Renal pelvis (tissue), 12 donors: ENCODE measurements at places on chromosomes 5 and 9.

GRCh38 chr5:37075399-37075950 lies 173.7 kb downstream of the CPLANE1 start:
- DNase-seq, result no peak

DNA sequence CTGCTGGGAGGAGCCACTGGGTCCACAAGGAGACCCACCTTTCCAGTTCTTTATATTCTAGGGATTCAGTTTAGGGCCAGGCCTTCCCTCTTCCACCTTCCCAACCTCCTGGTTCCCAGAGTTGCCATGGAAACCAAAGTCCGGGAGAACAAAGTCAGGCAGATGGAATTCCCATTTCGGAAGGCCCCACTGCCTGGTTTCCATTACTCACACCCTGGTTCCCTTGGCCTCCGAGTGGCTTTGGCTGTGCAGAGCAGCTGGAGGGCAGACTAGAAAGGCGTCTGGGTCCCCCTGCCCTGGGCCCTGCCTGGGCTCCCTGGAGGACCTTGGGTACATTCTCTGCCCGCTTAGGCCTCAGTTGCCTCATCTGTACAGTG lies 136.1 kb downstream of the RGS3 start:
- DNase-seq, result no peak

DNA sequence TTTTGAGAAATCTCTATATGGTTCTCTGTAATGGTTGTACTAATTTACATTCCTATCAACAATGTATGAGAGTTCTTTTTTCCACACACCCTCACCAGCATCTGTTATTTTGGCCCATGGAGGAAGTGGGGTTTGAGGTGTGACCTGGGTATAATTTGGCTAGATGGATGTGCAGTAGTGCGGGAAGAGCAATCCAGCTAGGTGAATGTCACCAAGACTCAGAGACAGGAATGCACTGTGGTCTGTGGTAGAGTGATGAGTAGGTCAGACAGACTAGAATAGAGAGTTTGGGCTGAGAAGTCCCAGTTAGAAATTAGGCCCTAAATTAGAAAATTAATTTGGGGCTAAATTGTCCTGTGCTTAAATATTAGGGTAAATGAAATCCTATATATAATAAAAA lies 32.8 kb upstream of the PIP5K1B start:
- no peak for DNase-seq

- DNase-seq, result no peak
Measured at GRCh38 chr5:142888469-142889085, 118.4 kb downstream of the ARHGAP26 start.

- DNase-seq, result no peak
Measured at GRCh38 chr5:113581388-113581787, 67.9 kb downstream of the YTHDC2 start.

- DNase-seq, result no peak
Measured at GRCh38 chr5:59661954-59662615, 231.4 kb downstream of the PDE4D start.

DNA sequence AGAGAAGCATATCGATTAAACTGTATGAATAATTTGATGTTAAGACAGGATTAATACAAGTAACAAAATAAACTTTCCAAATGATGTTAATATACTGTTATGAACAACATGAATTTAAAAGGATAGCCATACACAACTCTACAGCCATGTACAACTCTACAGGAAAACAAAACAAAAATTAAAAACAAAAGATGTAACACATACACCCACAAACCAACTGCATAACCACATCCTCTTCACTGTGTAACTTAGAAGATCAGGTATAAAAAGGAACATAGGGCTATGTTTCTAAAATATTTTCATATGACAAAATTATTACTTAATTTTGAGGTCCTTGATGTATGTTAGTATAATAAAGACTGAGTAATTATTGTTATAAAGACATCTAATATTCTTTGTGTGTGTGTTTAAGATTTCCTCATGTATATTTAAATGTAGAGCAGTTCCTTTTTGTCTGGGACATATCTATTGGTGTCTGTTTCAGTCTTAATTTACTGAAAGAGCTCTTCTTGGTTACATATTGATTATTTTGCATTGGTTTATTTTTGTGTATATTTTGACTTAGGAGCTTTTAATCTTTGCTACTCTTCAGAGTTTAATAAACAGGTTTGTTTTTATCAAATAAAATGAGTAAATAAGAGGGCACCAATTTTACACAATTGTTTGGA lies 966.8 kb upstream of the CTNND2 start:
- no peak for DNase-seq

DNA sequence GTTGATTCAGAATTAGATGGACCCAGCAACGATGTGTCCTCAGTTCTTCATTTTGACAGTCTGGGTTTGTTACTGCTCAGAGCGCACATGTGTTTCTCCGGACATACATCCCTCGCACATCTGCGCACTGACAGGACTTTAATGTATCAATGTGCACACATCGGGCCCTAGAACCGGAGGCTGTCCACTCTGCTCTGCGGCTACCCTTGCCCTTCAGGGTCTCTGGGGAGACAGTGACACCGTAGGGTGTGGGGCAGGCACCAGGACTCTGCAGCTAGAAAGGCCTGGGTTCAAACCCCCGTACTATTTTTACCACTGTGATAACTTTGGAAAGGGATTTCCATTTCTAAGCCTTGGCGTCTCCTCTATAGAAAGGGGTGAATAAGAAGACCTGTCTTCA lies 23.5 kb upstream of the LPCAT1 start:
- DNase-seq, result no peak

- DNase-seq, result no peak
Measured at GRCh38 chr5:120158211-120158610, 305.9 kb upstream of the PRR16 start.

DNA sequence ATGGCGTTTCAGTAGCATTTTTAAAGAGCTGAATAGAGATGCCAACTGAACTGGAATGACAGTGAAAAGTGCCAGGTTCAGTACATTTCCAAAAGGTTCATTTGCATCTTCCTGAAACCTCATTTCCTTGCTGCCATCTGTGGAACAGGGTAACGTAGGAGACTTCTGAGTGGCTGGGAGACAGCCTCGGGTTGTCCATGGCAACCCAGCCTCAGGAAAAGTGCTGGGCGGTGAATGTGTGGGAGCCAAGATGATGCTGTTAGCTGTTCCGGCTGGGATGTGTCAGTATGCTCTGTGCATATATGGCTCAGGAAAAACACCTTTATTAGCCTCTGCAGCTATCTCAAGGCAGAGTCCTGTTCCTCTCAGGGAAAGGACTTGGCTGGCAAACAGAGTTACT lies 87.5 kb downstream of the KLHL3 start:
- no peak for DNase-seq

GRCh38 chr5:133336969-133337410 lies 275.4 kb downstream of the FSTL4 start:
- DNase-seq, result no peak

GRCh38 chr5:79330071-79330470 lies 94.1 kb downstream of the JMY start:
- no peak for DNase-seq

- no peak for DNase-seq
Measured at GRCh38 chr5:76404223-76405211, 1.4 kb downstream of the IQGAP2 start.

GRCh38 chr9:100583014-100583802 lies 5.3 kb downstream of the CAVIN4 start:
- DNase-seq, result no peak

- no peak for DNase-seq
Measured at GRCh38 chr9:21883642-21884041, 81.2 kb downstream of the MTAP start.

GRCh38 chr9:136568288-136569081 lies 22.6 kb upstream of the NOTCH1 start:
- no peak for DNase-seq

DNA sequence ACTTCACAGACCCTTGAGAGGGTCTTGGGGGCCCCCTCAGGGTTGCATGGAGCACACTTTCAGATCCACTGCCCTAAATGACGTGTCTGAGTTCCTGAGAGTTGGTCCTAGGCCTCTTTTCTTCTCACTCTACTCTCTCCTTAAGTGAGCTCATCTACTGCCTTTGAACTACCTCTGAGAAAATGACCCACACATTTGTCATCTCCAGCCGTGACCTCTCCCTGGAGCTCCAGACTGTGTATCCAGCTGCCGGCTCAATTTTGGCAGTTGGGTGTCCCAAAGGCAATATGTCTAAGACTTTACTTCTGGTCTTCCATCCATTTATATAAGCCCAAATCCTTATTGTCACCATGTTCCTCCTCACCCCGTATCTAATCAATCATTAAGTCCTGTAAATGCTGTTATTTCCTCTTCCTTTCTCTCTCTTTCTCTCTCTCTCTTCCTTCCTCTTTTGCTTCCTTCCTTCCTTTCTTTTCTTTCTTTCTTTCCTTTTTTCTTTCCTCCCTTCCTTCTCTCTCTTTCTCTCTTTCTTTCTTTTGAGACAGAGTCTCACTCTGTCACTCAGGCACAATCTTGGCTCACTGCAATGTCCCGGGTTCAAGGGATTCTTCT lies 51.2 kb upstream of the HSPA9 start:
- no peak for DNase-seq

DNA sequence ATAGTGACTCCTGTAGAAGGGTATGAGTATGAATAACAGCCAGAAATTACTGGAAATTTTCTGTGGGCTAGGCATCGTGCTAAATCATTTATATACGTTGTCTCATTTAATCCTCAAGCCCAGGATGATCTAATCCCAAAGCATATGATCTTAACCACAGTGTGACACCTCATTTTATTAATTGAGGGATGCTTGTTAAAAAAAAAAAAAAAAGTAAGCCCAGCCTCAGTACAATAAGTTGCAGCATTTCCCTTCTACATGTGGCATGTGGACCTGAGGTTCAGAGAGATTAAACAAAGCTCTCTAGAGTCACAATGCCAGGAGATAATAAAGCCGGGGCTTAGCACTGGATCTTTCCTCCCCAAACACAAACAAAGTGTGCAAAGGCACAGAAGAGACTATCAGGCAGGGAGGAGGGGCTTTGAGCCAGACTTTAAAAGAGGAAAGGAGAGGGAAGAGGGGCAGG lies 49.5 kb downstream of the KLF4 start:
- no peak for DNase-seq

DNA sequence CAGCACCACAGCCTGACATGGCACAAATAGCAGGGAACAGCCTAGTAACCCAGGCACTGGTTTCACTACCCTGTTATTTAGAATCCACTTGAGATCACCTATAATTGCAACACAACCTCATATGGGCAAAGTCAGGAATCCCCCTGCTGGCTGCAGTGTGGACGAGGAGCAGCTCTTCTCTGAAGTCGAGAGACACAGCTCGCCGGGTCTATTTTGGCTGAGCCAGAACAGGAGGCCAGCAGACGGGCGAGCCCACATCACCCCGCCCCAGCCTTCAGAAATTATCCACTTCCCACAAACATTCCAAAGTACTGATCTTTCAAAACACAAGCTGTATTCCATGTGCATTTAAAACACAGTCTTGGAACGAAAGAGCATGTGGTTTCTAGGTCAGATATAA lies 179.0 kb downstream of the ROR2 start:
- no peak for DNase-seq

DNA sequence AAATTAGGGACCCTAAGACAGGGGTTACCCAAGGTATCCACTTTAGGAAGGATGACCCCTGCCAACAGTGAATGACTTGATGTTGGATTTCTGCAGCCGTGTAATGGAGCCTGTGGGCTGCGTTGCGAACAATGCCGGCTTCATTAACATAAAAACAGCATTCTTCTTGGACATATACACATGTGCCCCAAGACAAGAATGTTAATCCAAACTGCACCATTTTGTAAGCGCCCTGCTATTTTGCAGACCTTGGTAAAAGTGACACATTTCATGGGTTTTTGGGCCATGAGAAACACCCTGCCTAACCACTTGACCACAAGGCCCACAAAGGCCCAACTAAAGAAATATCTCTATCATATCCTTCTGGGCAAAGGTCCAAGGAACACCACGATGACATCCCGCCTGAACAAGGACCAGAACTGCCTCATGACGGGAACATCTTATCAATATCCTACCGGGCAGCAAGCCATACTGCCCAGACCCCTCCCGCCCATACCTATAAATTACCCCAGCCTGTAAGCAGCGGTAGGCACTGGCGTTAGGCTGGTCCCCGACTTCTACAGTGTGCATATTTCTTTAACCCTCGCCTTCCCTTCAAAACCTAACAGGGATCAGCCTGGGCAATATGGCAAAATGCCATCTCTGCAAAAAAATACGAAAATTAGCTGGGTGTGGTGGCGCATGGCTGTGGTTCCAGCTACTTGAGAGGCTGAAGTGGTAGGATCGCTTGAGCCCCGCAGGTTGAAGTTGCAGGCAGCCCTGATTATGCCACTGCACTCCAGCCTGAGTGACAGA lies 9.7 kb upstream of the PDCD1LG2 start:
- DNase-seq, result no peak

- no peak for DNase-seq
Measured at GRCh38 chr9:32811246-32811645, 27.9 kb downstream of the TMEM215 start.

- peak; percentile 85 for DNase-seq
Measured at GRCh38 chr5:80141147-80141671, 106.1 kb downstream of the THBS4 start.

DNA sequence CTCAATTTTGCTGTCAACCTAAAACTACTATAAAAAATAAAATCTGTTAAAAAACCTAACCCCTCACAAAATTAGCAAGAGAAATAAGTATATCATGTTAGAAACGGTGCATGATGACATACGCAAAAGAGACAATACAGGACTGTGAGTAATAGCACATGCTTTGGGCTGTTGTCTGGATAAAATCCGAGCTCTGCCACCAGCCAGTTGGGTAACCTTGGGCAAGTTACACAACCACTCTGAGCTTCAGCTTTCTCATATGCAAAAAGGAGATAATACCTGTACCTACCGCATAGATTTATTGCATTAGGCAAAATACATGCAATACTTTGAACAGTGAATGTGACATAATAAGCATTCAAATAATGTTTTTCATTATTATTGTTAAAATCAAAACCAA lies 481.7 kb downstream of the TLE1 start:
- DNase-seq, result no peak

GRCh38 chr5:135313405-135313804 lies 85.6 kb downstream of the MACROH2A1 start:
- DNase-seq, result no peak

GRCh38 chr5:54905942-54906537 lies 79.4 kb downstream of the ESM1 start:
- peak; percentile 78 for DNase-seq

DNA sequence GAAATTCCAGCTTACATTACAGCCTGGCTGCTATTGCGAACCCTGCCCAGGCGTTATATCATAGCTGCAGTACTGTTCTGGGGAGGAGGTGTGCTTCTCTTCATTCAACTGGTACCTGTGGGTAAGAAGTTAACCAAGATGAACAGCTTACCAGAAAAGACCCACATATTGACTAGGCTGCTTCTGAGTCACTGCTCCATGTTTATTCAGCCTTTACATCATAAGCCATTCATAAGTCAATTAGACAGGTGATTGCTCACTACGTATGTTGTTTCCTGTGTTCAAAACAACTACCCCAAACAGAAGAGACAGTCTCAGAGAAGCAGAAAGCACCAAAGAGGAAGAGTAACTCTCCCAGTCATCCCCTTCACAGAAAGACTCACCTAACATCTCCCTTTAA lies 34.7 kb upstream of the SLC22A5 start:
- DNase-seq, result no peak

GRCh38 chr5:81752644-81752963 lies 1.7 kb upstream of the SSBP2 start:
- no peak for DNase-seq

- DNase-seq, result peak; percentile 40
Measured at GRCh38 chr5:54743997-54744788, 226.6 kb downstream of the SNX18 start.

GRCh38 chr5:81893961-81894360 lies 77.9 kb upstream of the ATG10 start:
- no peak for DNase-seq
